ENCODE measurements at places on chromosomes 11 and 22. TPM values are rescaled to one million over a fixed set of nuclear protein-coding genes. Genes with fewer than 3 reads are reported as not detected.

Gene RNF26
- total RNA-seq, result 23.1 TPM

Gene FGF4
- total RNA-seq, result not detected

DNA sequence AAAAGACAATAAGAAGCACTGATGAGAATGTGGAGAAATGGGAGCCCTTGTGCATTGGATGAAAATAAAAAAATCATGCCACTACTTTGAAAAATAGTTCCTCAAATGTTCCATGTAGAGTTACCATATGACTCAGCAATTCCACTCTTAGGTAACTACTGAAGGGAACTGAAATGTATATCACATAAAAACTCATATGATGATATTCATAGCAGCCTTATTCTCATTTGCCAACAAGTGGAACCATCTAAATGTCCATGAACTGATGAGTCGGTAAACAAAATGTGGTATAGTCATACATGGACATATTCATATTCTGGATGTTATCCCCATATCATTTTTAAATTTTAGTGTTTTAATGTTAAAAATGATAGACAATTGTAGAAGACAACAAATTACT lies 3.5 kb downstream of the KRTAP5-9 start:
- DNase-seq, result no peak
- no peak overlapping the region for H3K27ac ChIP-seq
- no peaks in the 10 kb centered on the region for H3K36me3 ChIP-seq
- no peaks in the 10 kb centered on the region for H3K4me1 ChIP-seq

- no peaks in the 10 kb centered on the region for H3K36me3 ChIP-seq
- no peak overlapping the region for H3K4me3 ChIP-seq
- no peak for DNase-seq
- H3K27me3 ChIP-seq, result no peaks in the 10 kb centered on the region
- H3K27ac ChIP-seq, result peak overlapping the region; percentile 58
- H3K4me1 ChIP-seq, result peaks cover 33% of the 10 kb centered on the region
Observed at GRCh38 chr11:76770642-76771445, 12.3 kb upstream of the TSKU start.

- no peaks in the 10 kb centered on the region for H3K4me1 ChIP-seq
- no peak overlapping the region for H3K27ac ChIP-seq
- no peaks in the 10 kb centered on the region for H3K27me3 ChIP-seq
Observed at GRCh38 chr11:74086242-74086884, 77.5 kb upstream of the UCP3 start.

GRCh38 chr11:74325649-74326645 lies 14.5 kb upstream of the P4HA3 start:
- no peak overlapping the region for H3K4me3 ChIP-seq
- H3K27me3 ChIP-seq, result no peaks in the 10 kb centered on the region
- DNase-seq, result peak; percentile 74

DNA sequence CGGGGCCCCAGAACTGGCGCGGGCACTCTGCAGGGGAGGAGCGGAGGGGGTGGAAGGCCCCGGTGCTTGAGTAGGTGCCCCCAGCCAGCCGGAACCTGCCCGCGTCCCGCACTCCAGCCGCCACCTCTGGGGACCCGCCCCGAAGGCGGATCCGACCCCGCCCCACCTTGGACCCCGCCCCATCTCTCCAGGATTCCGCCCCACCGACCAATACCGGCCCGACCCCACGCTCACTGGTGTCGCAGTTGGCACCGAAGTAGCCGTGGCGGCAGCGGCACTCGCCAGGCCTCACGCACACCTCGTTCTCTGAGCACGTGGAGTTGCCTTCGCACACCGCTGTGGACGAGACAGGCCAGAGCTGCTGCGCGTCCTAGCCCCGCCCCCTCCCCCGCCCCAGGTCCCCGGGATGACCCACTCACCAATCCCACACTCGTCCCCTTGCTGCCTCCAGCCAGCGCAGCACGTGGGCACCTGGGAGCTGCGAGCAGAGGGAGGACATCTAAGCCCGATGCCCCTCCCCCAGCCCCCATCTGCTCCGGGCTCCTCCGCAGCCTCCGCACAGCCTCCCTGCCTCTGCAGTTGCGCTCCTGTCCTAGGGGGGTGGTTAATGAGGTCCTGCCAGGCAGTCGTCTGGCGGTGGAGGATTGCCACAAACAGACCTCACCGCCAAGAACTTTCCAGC lies 6.0 kb downstream of the SCARF2 start:
- no peaks in the 10 kb centered on the region for H3K27me3 ChIP-seq
- peak; percentile 23 for DNase-seq
- H3K4me1 ChIP-seq, result peaks cover 8% of the 10 kb centered on the region
- H3K4me3 ChIP-seq, result no peak overlapping the region
- no peaks in the 10 kb centered on the region for H3K36me3 ChIP-seq

DNA sequence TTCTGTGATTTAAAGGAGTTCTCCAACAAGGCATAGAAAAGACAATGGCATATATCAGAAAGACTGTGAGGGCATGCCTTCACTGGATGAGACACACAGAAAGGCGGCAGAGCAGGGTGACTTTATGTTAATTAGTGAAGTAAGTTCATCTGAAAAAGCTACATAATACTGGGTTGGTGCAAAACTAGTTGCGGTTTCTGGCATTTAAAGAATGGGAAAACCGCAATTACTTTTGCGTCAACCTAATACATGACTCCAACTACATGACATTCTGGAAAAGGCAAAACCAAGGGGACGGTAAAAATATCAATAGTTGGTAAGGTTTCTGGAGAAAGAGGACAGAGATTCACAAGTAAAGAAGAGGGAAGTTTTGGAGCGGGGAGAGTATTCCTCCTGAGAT lies 5.1 kb downstream of the RFPL1 start:
- H3K36me3 ChIP-seq, result no peaks in the 10 kb centered on the region
- no peak overlapping the region for H3K27ac ChIP-seq
- H3K27me3 ChIP-seq, result no peaks in the 10 kb centered on the region
- DNase-seq, result no peak
- no peaks in the 10 kb centered on the region for H3K4me1 ChIP-seq

Measured in ovary (tissue), 10 donors.